ENCODE measurements at places on chromosomes 12 and 14.

DNA sequence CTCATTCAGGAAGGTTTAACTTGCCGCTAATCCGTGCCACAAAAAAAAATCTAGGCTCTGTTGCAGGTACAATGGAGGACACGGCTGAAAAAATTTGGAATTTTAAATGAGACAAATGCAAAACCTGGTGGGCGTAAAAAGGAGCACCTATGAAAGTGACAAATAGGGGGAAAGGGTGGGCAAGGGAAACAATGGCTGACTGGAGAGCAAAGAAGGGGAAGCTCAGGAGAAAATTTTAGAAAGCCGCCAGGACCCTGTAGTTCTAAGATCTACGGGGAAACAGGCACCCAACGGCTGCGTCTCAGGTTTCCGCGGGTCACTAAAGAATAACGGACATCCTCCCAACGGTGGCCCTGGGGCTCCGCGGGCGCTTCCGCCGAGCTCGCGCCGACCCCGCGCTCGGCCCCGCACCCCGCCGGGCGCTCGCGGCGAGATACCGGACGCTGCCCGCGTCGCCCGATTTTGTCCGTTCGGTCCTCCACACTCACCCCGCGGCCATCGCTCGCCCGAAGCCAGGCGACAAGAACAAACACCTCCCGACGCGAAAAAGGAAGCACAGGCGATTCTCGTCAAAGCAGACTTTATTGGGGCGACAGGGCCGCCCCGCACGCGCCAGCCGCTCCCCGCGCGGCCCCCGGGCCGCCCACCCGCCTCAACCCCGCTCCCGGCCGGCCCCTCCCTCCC, 1.1 kb upstream of the YY1 start:
- DNase-seq: peak; percentile 43

DNA sequence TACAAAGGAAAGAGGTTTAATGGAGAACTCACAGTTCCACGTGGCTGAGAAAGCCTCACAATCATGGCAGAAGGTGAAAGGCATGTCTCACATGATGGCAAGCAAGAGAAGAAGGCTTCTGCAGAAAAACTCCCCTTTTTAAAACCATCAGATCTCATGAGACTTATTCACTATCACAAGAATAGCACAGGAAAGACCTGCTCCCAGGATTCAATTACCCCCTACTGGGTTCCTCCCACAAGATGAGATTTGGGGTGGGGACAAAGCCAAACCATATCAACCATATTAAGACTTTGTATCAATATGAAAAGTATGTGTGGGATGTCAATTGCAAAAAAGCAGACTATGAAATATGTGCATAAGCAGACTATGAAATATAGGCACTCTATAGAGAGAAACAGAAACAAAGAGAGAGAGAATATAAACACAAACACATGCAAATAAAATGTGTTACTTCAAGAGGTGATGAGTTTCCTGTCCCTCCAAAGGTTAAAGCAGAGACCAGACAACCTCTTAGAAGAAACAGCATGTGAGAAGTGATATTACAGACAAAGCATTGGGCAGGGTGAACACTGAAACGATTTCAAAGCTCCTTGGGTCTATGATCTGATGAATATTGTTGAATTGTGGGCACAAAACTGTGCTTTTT, 151.2 kb upstream of the KRR1 start:
- no peak for DNase-seq

GRCh38 chr14:31070431-31070830, 44.3 kb upstream of the STRN3 start:
- no peak for DNase-seq

DNA sequence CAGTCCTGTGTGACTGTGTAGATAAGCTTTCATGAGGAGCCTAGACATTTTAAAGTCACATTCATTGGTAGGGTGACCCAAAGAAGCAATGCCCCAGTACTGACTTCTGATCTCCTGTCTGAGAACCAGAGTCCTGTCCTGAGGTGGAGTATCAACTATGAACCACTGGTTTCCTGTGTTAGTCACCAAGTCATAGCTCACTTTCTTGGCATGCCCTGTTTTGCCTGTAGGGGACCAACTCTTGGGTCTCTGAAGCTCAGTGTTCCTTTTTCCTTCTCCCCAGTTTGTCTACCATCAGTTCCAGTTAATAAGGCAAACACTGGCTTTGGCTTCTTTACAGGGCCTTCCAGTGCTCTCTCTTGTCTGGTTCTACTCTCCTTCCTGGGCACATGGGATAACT, 97.4 kb downstream of the C12orf75 start:
- no peak for DNase-seq

- no peak for DNase-seq
Measured at GRCh38 chr12:33310471-33310870, 129.1 kb downstream of the SYT10 start.

- peak; percentile 20 for DNase-seq
Measured at GRCh38 chr14:56660677-56661389, 81.2 kb downstream of the TMEM260 start.

- DNase-seq: peak; percentile 31
Measured at GRCh38 chr14:80587096-80587724, 354.3 kb downstream of the CEP128 start.

GRCh38 chr14:99213101-99213500, 58.9 kb downstream of the BCL11B start:
- no peak for DNase-seq

DNA sequence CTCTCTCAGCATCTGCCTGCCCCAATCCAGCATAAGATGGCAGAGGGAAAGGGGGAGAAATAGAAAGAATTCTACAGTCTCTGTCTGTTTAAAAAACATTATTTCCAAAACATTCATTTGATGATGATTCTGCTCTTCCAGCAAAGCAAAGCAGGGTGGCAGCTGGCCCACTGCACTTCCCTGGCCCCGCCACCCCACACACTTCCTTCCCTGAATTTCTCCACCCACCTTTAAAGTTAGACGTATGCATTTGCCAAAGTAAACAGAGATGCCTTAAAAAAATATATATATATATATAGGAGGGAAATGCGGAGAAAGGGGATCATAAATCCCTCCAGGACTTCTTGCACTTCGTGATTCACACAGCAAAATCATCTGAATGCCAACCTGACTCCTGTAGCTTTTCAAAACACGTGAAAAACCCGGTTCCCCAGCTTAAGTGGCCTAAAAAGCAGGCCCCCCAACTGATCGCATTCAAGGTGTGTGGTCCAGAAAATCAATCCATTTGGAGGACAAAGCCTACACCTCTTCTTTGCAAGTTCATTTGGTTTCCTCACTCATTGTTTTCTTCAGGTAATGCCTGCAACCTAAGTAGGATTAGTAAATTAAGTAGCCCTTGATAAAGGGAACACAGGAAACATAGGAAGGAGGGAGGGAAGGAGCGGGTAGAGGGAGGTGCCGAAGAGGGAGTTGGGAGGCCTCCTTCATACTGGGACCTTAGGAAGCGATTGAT, 68.8 kb downstream of the LLPH start:
- no peak for DNase-seq

GRCh38 chr14:23095196-23096108, at the start of gene C14orf119:
Gene C14orf119 (plus strand): TSS chr14:23095505. CDS start chr14:23097659, 2,154 bp downstream.
- DNase-seq: no peak

GRCh38 chr14:27015065-27015464, 417.2 kb upstream of the NOVA1 start:
- DNase-seq: no peak

GRCh38 chr14:67265131-67265530, 23.9 kb downstream of the PALS1 start:
- DNase-seq: no peak

DNA sequence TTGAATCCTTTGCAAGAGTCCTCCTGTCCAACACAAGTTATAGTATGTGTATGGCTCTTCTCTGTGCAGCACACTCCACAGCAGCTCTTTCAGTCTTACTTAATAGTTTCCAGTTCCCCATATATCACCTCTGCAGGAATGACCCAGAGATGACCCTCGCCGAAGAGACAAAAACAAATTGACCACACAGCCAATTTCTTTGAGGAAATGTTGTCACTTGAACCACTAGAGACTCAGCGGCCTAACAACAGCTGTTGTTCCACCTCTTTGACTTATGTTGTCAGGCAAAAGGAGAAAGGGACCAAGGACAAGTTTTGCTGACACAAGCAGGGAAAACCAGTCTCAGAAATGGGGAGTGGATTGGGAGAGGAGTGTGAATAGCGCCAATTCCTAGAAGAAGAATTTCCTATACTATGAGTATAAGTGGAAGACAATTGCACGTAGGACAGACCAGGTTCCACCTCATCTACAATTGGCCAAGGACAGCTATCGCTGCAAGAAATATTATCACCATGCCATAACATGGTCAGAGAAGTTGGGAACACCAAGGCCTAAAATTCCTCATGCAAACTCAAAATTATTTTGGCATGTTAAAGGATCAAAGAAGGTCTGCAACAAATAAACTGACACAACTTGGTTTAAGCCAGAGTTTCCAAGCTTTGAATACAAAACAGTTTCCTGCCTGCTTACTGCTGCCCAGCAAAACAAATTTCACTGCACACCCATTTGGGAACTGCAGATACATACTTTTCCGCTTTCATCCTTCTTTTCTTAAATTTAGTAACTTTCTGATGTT, 41.7 kb upstream of the ITPR2 start:
- DNase-seq: no peak

DNA sequence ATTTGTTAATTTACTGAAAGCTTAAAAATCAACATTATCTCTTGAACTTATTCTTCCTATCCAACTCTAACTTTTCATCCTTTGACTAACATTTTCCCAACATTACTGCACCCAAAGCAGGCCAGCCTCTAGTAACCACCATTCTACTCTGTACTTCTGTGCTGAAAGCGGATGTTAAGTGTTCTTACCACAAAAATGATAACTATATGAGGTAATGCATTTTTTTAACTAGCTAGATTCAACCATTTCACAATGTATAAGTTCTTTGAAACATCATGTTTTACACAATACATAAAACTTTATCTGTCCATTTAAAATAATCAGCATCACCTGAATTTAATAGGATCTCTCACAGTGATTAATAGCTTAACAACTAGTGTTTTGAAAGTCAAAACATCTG, 468.5 kb upstream of the MGAT4C start:
- DNase-seq: no peak

GRCh38 chr12:43352001-43352400, 200.0 kb downstream of the ADAMTS20 start:
- DNase-seq: no peak

DNA sequence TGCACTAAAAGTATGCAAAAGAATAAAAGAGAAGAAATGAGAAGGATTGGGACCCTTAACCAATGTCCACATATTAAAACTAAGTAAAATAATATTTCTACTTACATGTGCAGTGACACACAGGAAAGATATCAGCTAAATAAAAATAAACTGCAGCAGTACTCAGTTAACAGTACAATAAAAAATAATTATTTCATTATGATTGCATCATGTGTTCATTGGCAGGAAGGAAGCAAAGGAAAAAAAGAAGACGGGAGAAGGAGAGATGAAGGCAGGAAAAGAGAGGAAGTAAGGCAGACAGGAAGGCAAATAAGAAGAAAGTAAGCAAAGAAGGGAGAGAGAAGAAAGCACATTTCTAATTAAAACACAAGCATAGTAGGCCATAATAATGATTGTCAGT, 33.0 kb downstream of the RASSF9 start:
- DNase-seq: no peak

DNA sequence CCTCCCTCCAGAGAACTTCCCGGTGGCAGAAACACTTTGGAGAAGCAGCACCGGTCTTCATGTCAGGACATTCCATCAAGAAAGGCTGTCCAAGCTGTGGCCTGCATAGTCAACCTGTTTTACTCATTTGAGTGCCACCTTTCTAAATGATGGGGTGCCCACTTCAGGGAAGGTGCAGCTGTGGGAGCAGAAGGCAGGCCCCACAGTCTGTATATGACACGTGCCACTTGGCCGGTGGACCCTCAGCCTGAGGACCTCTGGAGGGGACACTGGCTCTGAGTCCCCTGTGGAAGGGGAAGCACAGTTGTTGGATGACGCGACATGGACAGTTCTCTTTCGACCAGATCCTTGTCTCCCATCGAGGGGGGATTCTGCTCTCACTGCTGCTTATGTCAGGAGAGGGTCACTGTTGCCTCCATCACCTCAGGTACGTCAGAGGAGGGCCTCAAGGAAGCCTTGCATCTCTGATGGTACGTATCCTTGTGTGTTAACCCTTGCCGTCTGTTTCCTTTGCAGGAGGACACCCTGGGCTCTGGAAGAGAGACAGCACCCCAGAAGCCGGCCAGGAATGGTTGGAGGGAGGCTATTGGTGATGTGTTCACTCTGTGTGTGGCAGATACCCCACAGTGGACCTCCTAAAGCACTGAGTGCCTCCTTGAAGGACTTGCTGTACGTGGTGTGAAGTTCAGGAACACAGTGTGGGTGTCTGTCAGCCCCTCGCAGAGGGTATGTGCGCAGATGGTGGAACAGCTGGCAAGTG, 132.1 kb upstream of the RTL1 start:
- DNase-seq: no peak

DNA sequence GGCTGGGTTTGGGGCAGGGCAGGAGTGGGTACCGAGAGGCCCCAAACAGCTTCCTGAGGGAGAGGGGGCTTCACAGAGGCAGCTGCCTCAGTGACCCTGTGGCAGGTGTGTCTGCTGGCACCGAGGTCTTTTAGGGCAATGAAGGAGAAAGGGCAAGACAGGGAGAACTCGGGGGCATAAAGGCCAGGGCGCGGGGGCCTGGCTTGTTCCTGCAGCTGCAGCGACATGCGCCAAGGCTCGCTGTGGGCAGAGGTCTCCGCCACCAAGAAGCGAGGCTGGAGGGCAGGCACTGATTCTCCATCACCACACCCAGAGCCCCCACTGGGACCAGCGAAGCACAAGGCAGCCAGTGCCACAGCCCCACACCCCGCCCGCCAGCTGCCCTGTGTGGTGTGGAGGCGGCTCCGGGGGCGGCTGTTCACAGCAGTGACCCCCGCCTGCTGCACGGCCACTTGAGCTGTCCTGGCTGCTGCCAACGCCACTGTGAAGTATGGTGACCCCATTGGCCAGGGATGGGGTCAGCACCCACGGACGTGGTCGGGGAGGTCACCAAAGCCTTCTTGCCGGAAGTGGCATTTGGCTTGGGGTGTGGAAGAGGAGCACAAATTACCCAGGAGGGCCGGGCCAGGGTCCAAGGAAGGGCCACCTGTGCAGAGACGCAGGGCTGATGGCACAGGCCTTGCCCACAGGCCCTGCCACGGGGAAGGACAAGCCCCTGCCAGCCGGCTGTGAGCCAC, 16.4 kb downstream of the BAG5 start:
- no peak for DNase-seq

GRCh38 chr12:28936711-28937110, 212.4 kb upstream of the FAR2 start:
- DNase-seq: no peak

DNA sequence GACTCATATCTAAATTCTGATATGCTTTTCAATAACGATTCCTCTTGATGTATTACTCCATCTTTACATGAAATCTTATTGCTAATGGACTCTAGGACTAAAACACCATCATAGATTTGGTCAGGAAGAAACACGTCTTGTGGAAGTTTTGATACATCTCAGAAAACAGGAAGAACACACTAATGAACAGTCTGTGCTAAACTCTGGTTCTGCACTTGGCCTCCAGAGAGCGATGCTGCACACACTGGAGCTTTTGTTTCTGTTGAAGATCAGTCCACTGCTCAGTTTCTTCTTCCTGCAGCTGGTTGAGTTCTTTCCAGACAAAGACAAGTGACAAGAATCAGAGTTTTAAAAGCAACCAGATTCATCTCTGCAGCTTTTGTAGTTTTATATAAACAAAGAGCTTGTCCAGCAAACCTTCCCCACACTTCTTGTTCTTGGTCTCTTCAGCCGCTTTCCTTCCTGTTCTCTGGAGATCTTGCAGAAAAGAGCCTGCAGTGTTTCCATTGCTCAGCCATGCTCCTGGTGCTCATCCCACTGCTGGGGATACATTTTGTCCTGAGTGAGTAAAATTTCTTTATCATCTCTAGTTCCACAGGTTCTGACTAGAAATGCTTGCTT, 229.1 kb upstream of the OR4E1 start:
- no peak for DNase-seq

All from NCI-H1092 treated with DMSO at 0.1 percent for 48 hours (cell line).